ENCODE measurements at places on chromosomes 12 and 14. TPM values are rescaled to one million over a fixed set of nuclear protein-coding genes. Genes with fewer than 3 reads are reported as not detected.

PTGR2 gene
- 14.7 TPM for total RNA-seq

TRHDE gene
- total RNA-seq, result 3.9 TPM

CTDSP2 gene
- 152 TPM for total RNA-seq

NUAK1 gene
- total RNA-seq, result 3.8 TPM

ADSS1 gene
- 3.3 TPM for total RNA-seq

VCPKMT gene
- total RNA-seq, result 5.4 TPM

AQP5 gene
- not detected for total RNA-seq

CCDC60 gene
- 4.4 TPM for total RNA-seq

PIP4K2C gene
- 67.9 TPM for total RNA-seq

ERP29 gene
- 113 TPM for total RNA-seq

INHBC gene
- total RNA-seq, result not detected

SPIC gene
- total RNA-seq, result not detected

SLC41A2 gene
- total RNA-seq, result 91.5 TPM

AKAP3 gene
- total RNA-seq, result 1.6 TPM

RPL10L gene
- 9.6 TPM for total RNA-seq

CFAP251 gene
- 0.75 TPM for total RNA-seq

CCDC177 gene
- total RNA-seq, result not detected

IRF9 gene
- 53.7 TPM for total RNA-seq

TAS2R50 gene
- total RNA-seq, result 1.6 TPM

SOS2 gene
- 34.2 TPM for total RNA-seq

PLEKHG3 gene
- 90.1 TPM for total RNA-seq

LRIG3 gene
- 71.5 TPM for total RNA-seq

DNAH10 gene
- total RNA-seq, result 0.15 TPM

METTL17 gene
- total RNA-seq, result 65.1 TPM

KLRG1 gene
- 1.5 TPM for total RNA-seq

SCN8A gene
- 4.9 TPM for total RNA-seq

DEPDC4 gene
- 1.7 TPM for total RNA-seq

SAMD15 gene
- 0.36 TPM for total RNA-seq

PPM1A gene
- 134 TPM for total RNA-seq

ENDOU gene
- not detected for total RNA-seq

AQP2 gene
- total RNA-seq, result not detected

TMEM229B gene
- total RNA-seq, result 5.0 TPM

GPR84 gene
- total RNA-seq, result 0.50 TPM

GRIP1 gene
- 3.5 TPM for total RNA-seq

FAR2 gene
- 72.8 TPM for total RNA-seq

ZNF385A gene
- 8.3 TPM for total RNA-seq

KRT75 gene
- total RNA-seq, result not detected

MYO1H gene
- 0.31 TPM for total RNA-seq

FOXJ2 gene
- 10.7 TPM for total RNA-seq

FRMD6 gene
- 4.2 TPM for total RNA-seq

FSCB gene
- not detected for total RNA-seq
